Activated T-helper 2 cell treated with anti-CD3 and anti-CD28 coated beads, Interferon-gamma antibody, Interleukin-2, Interleukin-4, amounts not matched to agents 10 μg/mL and 5 μg/mL and 100 μg/mL, durations not matched to agents 14 hours and 24 hours and 36 hours (primary cell): ENCODE measurements at places on chromosomes 12 and 14. TPM values are rescaled to one million over a fixed set of nuclear protein-coding genes. Genes with fewer than 3 reads are reported as not detected.

Gene PRIMA1
- not detected in 2 replicates for total RNA-seq

DNA sequence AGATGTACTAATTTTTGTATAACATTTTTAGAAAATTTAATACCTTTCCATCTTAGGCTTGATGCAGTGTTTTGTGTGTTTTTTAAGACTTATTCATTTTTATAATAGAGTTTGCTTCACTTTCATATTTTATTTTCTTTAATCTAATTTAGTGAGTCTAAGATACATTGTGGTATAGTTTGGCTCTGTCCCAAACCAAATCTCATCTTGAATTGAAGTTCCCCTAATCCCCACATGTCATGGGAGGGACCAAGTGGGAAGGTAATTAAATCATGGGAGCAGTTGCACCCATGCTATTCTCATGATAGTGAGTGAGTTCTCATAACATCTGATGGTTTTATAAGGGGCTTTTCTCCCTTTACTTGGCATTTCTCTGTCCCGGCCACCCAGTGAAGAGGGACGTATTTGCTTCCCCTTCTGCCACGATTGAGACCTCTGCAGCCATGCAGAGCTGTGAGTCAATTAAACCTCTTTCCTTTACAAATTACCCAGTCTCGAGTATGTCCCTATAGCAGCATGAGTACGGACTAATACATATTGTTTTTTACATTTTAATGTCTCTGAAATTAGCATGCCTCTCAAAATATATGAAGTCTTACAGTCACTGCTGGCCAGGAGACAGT lies 34.9 kb downstream of the GABARAPL1 start:
- peaks cover 19% of the 10 kb centered on the region for H3K4me1 ChIP-seq
- no peaks in the 10 kb centered on the region for H3K36me3 ChIP-seq
- H3K27me3 ChIP-seq = peaks cover 15% of the 10 kb centered on the region
- no peak overlapping the region for H3K4me3 ChIP-seq
- DNase-seq = no peak

Gene FRS2
- 10.8 and 11.4 TPM in 2 replicates for total RNA-seq

DNA sequence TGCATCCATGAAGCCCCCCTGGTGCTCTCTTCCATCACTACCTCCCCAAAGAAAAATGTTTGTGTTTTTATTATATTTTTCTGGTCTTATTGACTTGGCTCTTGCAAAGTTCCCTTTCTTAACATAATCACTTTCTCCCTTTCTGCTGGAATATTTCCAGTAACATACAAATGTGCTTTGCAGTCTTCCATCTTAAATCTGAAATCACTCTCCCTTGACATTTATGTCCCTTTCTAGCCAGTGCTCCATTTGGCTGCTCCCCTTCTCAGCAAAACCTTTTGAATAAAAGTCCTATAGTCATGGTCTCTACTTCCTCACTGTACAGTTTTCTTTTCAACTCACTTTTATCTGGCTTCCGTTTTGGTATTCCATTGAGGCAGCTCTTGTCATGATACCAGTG lies 118.8 kb downstream of the SNAPC1 start:
- H3K27me3 ChIP-seq = peaks cover 63% of the 10 kb centered on the region
- no peak for DNase-seq
- H3K36me3 ChIP-seq = no peaks in the 10 kb centered on the region
- H3K27ac ChIP-seq = no peak overlapping the region

DNA sequence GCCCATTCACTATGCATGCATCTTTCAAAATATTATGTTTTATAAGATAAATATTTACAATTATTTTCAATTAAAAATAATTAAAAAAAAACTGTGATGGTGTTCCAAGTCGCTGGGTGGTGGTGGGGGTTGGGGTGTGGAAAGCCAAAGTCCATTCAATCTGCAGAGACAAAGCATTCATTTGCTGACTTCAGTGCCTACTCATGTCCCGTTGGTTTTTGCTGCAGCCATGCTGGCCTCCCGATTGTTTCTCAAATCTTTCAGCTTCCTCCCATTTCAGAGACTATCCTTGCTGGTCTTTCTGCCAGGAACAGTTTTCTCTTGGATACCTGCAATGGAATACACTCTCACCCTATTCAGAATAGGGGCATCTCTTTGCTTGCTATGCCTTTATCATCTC lies 331.5 kb upstream of the NOVA1 start:
- H3K36me3 ChIP-seq = no peaks in the 10 kb centered on the region
- H3K4me3 ChIP-seq = no peak overlapping the region
- no peaks in the 10 kb centered on the region for H3K27me3 ChIP-seq
- no peak for DNase-seq
- no peaks in the 10 kb centered on the region for H3K4me1 ChIP-seq
- no peak overlapping the region for H3K27ac ChIP-seq

Gene PNP
- total RNA-seq = 133 and 137 TPM in 2 replicates

Gene SIRT4
- 2.0 and 2.2 TPM in 2 replicates for total RNA-seq

Gene SLC2A13
- total RNA-seq = 2.5 and 2.9 TPM in 2 replicates

DNA sequence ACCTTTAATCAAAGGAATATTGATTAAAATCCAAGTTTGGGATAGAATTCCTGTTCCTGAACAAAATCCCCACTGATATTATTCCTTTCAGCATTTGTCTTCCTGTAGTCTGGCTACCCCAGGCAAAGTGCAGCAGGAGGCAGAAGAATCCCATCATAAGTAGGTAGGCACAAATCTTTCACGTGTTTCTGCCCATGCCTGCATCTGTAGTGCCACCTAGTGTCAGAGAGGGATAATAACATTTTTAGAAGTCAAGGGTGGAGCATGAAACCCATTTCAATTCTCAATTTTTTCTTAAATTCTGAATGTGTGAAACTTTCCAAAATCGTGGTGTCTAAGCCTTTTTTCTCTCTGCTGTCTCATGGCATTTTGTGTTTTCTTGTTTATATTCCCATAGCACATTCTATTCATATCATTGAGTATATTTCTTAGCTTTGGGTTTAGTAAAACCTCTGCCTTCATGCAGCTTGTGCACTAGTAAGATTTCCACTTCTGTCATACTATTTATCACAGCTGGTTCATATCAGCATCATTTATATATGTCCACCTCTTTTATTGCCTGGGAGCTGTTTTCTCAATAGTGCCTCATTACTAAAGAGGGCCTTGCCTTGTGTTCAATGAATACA lies 47.8 kb upstream of the RERG start:
- H3K36me3 ChIP-seq = no peaks in the 10 kb centered on the region
- peaks cover 4% of the 10 kb centered on the region for H3K27me3 ChIP-seq
- DNase-seq = no peak
- H3K27ac ChIP-seq = no peak overlapping the region
- H3K4me1 ChIP-seq = no peaks in the 10 kb centered on the region
- no peak overlapping the region for H3K4me3 ChIP-seq

Gene RAB5B
- 47.9 and 51.0 TPM in 2 replicates for total RNA-seq
